ENCODE measurements at places on chromosomes 7 and 10. TPM values are rescaled to one million over a fixed set of nuclear protein-coding genes. Genes with fewer than 3 reads are reported as not detected.

The GNGT1 gene
- total RNA-seq: not detected

The LLCFC1 gene
- total RNA-seq: not detected

The KEL gene
- total RNA-seq: not detected

The UCMA gene
- not detected for total RNA-seq

- DNase-seq: no peak
These were observed 3.4 kb upstream of the TAS2R60 start for GRCh38 chr7:143439866-143440265.

DNA sequence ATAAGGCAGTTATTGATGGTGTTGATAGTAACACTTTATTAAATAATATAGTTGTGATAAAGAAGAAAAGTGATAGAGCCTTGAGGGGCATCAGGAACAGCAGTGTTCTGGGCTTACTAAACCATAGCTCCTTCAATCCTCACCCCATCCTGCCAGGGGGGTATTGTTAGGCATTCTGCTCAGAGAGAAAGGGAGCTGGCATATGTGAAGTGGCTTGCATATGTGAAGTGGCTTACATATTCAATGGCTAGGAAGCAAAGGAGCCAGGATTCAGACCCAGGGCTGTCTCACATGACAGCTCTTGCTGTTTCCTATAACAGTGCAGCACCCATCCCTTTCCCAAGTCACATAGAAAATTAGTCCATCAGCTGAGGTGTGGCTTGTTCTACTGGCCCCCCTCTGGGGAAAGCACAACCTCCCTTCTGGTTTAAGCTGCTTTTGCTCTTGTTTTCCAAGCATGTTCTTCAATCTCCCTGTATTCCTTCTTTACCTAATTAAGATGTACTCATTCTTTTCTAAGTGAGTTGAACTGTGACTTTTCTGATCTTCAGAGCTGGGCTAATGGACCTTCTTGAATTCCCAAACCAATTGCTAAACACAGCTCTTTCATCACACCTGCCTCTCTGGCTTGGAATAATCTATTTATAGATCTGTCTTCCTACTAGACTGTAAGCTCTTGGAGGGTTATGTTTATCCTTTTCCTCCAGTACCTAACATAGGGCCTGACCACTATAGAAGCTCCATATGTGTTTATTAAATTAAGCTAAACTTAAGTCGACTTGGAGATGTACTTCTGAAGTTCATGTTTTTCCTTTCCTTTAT lies 108.7 kb upstream of the GLI3 start:
- DNase-seq: no peak

- DNase-seq: no peak
These were observed 31.7 kb downstream of the GALNTL5 start for GRCh38 chr7:151987748-151988529.

DNA sequence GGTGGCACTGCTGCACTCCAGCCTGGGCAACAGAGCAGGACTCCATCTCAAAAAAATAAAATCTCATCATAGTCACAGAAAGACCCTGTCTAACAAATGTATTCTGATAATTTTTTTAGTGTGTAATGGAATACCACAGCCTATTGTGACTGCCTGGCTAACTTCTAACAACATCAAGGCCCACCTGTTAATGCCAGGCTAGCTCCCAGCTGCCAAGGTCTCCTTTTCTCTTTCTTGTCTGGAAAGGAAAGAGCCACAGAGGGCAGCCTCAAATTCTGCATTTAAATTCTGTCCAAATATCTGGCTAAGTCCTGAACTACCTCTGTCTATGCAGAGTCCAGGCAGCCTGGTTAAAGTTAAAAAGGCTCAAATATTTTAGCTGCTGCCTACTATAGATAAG lies 700.9 kb downstream of the MAGI2 start:
- no peak for DNase-seq

- DNase-seq: no peak
These were observed 65.4 kb downstream of the UBE3C start for GRCh38 chr7:157204134-157204533.
